ENCODE measurements at places on chromosomes 2 and 18.

DNA sequence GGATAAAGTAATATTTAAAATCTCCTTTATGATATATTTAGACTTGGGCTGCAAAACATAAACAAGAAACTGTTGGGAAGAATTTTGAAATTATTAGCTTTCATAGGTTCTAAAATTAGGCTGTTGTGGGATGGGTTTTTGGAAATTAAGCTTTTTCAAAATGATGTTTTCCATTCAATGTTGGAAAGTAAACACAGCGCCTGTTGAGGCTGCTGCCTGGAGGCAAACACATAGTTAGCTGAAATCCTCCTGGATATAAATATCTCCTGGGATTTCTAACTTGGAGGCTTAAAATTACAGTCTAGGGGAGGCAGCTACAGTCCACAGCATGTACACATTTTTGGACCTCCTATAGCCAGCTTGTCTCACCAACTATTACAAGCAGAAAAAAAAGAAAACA, 197.3 kb downstream of the DCC start:
- no peak for DNase-seq

- DNase-seq: no peak
Observed at GRCh38 chr2:6392966-6393365, 472.7 kb downstream of the CMPK2 start.

- no peak for DNase-seq
Observed at GRCh38 chr18:78527984-78528383, 451.6 kb upstream of the SALL3 start.

GRCh38 chr2:287471-287885, 413 bp downstream of the ALKAL2 start:
- DNase-seq: no peak

- DNase-seq: no peak
Observed at GRCh38 chr2:75787532-75788132, 76.9 kb upstream of the GCFC2 start.

GRCh38 chr2:46530639-46531038, 51.3 kb downstream of the TMEM247 start:
- no peak for DNase-seq

DNA sequence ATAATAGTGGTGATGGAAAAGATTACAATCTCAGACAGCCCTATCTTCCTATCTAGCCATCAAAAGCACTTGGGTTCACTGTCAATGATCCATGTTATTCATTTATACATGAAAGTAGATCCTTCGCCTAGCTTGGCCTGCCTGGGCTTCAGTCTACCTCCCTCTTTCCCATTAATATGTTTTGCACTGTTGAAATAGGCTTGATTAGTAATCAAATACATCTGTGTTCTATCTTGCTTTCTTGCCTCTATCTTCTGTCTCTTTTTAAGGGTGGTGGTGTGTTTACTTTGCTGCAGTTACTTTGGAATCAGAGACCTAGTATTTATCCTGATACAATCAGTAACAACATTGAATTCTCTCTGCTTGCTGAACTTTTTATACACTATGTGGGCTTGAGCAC, 521.2 kb downstream of the TNS1 start:
- DNase-seq: no peak

DNA sequence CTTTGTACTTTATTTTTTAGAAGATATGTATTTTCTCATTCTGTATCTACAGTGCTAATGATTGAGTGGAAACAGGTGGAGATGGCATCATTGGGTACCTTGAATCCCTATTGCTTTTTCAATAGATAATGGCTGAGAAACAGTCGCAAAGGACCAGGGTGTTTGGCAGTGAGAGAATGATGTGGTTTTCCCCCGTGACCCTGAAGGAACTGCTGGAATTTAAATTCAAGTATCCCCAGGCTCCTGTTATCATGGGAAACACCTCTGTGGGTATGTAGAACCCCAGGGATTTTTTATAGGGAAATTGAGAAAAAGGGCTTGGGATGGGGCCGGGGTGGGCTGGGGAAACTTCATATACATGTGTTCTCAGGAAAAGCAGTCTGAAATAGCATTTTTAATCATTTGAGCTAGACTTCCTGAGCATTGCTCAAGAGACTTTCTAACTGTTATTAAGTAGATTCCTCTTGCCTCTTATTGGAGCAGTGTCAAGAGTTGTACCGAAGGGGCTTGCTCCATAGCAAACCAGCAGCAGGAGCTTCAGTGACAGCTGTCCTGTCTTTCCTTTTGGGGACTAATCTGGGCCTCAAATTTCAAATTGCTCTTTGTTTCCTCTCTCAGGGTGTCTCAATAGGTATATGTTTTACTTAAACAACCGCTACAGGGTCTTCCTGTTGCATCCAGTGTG, 18.9 kb downstream of the AOX1 start:
- DNase-seq: no peak

- DNase-seq: no peak
Observed at GRCh38 chr18:68520406-68521075, 194.4 kb downstream of the TMX3 start.

- DNase-seq: no peak
Observed at GRCh38 chr2:230418341-230419016, 2.5 kb downstream of the SP100 start.

GRCh38 chr2:216522892-216523502, 24.4 kb downstream of the RPL37A start:
- no peak for DNase-seq

DNA sequence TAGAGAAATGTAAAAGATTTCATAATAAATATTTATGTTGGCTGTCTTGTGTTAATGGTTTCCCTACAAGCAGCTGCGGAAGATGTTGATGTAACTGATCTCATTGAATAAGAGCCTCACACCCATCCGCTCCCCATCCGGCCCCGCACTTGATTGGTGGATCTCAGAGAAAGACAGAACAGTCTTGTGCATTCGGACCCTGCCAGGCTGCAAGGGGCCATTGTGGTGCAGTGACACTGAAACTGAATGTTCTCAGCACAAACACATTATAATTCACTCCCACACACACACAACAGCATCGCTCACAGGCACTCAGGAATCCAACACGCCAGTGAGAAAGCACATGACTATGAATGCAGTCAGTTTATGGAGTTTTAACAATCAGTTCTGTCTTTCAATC, 47.8 kb downstream of the PRELID3A start:
- DNase-seq: no peak

- no peak for DNase-seq
Observed at GRCh38 chr2:171587567-171587966, 65.3 kb downstream of the CYBRD1 start.

DNA sequence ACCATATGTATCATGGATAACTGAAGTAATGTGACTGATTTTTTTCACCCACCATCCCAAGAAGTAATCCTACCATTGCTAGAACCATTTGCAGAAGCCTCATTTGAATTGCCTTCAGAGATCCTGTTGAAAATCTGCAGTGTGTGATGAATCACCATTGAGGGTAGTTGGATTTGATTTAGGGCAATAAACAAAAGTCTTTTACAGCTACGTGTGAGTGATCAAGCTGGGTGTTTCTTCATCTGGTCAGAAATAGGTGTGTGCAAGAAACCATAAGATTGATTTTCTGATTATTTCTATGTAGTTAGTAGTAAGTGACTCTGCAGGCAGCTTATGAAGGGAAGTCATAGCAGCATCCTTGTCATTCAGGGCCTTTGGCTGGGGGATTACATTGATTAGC, 159.6 kb downstream of the MGAT5 start:
- DNase-seq: no peak

DNA sequence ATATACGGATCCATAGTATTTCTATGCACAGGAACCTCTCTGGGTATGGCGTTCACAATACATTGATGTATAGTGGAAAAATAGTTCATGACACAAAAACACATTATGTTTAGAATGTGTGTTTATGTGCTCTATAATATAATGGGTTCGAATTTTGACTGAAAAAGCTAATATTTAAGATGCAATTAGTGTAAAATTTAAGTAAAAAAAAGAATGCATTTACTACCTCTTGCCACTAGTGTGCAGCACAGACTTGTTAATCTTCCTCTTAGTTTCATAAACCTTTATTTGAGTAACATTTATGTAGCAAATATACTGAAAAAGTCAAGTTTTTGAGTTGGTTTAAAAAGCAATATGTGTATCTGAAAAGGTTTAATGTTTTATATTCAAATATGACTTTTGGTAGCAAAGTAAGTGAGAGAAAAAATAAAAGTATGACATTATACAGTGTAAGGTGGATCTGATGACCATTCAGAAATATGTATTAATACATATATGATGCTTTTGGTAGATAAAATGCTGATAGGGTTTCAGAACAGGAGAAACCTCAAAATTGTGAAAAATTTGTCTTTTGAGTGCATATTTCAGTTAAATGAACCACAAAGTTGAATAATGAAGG, 49.4 kb downstream of the CCDC102B start:
- no peak for DNase-seq

DNA sequence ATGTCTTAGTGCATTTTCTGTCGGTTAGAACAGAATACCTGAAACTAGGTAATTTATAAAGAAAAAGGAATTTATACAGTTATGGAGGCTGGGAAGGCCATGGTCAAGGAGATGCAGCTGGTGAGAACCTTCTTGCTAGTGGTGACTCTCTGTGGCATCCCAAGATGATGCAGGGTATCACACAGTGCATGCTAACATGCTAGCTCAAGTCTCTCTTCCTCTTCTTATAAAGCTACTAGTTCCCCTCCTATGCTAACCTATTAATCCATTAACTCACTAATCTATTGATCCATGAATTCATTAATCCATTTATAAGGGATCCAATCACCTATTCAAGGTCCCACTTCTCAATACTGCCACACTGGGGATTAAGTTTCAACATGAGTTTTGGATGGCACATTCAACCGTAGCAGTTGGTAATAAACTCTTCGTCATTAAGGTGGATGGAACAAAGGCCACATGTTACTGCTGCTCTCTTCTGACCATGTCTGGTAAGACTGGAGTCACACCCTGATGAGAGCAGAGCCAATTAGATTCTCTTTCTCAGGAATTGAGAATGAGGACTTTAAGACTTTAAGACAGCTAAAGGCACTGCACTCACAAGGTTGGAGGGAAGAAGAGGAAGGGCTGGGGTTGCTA, 211.6 kb upstream of the SMAD7 start:
- no peak for DNase-seq

DNA sequence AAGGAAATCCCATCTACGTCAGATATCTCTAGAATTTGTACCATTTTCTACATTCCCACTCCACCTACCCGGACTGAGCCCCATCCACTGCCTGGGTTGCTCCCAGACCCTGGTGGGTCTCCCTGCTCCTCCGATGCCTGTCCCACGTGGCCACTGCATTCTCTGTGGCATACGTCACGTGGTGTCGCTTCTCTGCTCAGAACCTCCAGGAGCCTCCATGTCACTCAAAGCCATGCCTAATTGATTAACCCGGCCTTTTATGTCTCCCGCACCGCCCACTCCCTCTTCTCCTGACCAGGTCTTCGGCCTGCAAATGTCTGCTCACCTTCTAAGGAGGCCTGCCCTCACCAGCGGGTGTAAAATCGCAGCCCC, 176.6 kb downstream of the HDAC4 start:
- no peak for DNase-seq

DNA sequence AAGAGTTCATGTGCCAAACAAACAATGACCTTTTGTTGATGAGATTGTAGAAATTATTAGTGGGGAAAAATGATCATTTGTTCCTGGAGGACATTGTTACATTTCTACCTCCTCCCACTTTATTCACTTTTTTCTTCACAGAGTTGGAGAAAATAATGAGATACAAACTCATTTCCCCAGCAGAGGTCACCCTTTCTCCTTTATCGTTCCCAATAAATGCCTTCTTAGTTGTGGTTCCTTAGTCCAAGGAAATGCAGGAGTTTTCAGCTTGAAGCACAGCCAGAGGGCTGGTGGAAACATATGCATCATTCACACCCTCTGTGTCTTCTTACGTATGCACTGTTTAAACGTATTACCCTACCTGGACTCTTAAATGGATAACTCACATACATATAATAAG, 108.8 kb downstream of the SLC4A3 start:
- no peak for DNase-seq
